Fibroblast of skin of scalp (primary cell): ENCODE measurements at places on chromosomes 16 and 17.
A peak's percentile ranks its signal among the peaks of the same experiment; 100 is the strongest.

DNA sequence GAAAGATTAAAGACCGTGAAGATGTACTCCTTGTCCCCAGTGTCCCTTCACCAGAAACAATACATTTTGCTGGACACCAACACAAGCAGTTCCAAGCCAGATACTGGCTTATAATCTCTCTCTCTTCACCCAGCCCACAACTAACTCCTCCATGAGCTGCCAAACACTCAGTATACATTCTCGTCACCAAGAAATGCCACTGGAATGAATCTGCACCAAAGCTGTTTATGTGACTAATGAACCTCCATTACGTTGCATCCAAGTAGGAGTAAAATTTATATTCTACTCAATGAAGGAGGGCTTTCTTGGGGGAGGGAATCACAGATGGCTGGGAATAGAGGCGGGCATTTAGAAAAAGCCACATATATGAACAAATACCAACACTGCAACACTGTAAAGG is 20.9 kb upstream of the SOX9 start:
- DNase-seq, result no peak

DNA sequence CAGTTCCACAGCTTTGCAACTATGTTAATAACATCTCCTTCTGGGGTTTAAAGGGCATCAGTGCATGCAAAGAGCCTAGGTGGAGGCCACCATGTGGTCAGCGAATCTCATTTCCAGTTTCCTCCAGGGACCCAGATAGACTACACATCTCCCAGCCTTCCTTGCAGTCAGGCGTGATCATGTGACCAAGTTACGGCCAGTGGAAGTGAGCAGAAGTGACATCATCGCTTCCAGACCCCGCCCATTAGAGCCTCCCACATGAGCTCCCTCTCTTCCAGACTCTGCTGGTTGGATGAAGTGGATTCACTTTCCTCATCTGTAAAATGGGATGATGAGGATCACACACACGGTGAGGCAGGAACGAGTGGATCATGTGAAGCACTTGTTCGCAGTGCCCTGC is 27.4 kb upstream of the KDM8 start:
- no peak for DNase-seq

GRCh38 chr16:88489163-88489741 is 36.2 kb downstream of the ZFPM1 start:
- DNase-seq, result no peak

DNA sequence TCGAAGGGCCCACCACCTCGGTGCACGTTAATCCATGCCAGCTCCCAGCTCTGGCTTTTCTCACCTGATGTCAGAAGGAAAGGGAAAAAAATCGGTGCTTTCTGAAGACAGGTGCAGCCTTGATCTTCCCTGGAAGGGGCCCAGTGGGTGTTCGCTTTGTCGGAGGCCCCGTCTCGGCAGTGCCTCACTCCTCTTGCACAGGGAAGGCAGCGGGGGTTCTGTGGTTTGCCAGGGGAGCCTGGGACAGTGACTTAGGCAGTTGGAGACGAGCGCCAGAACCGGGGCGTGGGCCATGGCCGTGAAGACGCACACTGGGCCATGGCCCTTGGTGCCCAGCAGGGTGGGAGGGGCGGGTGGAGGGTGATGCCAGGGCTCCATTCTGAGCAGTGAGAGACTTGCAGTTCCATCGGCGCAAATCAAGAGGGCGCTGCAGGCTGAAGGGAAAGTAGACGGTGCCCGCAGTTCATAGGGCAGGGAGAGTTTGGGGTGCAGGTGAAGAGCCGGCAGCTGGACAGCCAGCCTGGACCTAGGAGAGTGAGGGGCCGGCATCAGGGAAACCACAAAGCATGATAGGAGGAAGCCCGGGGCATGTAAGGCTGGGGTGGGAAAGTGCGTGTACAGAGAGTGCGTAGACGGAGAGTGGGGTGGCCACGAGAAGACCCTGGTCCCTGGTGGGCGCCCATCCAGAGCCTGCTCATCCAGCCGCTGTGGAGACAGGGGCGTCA is 101.3 kb upstream of the CHMP6 start:
- DNase-seq, result no peak

DNA sequence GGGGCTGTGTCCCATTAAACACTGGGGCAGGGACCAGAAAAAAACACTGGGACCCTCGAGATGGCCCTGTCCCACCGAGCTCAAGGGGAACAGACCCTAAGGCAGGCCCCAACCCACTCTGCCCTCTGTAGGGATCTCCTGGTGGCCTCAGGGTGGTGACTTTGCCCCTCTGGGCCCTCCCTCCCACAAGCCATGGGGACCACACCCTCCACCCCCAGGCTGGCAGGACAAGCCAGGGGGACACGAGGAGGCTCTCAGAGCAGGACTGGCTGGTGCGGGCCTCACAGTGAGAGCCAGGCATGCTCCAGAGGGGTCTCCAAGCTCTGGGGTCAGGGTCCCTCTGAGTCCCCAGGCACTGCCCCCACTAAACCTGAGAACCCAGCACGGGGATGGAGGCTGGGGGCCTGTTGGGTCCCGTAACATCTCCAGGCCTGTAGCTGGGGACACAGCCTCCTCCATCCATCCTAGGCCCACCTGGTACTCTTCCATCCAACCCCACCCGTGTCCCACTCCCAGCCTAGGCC is 14.5 kb upstream of the SRRM2 start:
- no peak for DNase-seq

DNA sequence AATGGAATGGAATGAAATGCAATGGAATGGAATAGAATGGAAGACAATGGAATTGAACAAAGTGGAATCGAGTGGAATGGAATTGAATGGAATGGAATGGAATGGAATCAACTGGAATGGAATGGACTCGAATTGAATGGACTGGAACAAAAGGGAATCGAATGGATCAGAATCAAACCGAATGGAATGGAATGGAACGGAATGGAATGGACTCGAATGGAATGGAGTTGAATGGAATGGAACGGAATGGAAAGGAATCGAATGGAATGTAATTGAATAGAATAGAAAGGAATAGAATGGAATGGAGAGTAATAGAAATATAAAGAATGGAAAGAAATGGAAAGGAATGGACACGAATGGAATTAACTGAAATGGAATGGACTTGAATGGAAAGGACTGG is 475.2 kb upstream of the WSB1 start:
- DNase-seq, result no peak

GRCh38 chr17:60077672-60078519 is 825 bp downstream of the HEATR6 start:
- no peak for DNase-seq

GRCh38 chr17:75875940-75876189 is 2.5 kb downstream of the TRIM47 start:
- DNase-seq, result no peak

DNA sequence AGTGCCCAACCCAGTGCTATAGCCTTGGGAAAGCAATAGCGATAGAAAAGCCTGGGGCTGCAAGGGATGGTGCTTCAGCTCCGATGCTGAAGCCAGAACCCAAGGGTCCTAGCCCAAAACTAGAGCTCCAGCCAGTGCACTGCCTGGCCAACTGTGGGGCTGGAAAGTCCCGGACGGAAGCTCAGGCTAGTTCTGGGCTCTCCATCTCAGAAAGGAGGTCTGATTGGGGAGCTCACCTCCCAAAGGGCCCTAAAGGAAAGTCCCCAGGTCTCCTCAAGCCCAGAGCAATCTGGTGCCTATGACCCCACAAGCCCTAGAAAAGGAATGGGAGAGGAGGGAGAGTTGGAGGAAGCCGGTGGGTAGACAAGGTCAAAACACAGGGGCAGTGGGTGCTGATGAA is 2.0 kb upstream of the ABCC3 start:
- DNase-seq, result no peak

GRCh38 chr16:7624871-7625766 is 292.5 kb downstream of the RBFOX1 start:
- no peak for DNase-seq

DNA sequence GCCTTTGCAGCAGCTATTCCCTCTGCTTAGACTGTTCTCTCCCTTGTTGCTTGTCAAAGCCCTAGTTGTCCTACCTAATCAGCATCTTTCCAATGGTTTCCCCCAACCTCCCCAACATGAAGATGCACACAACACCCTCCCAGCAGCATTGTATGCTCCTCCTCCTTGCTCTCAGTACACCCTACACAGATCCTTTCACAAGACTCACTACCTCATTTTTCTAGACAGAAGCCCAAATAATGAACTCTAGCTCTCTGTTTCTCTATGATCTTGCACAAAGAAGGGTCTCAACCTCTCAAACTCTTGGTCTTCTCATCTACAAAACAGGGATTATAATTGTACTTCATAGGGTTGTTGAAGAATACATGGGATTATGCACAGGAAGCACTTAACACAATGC is 19.4 kb downstream of the PSME3IP1 start:
- no peak for DNase-seq

GRCh38 chr17:4310354-4311060 is 46.7 kb upstream of the ANKFY1 start:
- peak; percentile 23 for DNase-seq

GRCh38 chr16:88968589-88969280 is 8.3 kb downstream of the CBFA2T3 start:
- DNase-seq, result no peak

DNA sequence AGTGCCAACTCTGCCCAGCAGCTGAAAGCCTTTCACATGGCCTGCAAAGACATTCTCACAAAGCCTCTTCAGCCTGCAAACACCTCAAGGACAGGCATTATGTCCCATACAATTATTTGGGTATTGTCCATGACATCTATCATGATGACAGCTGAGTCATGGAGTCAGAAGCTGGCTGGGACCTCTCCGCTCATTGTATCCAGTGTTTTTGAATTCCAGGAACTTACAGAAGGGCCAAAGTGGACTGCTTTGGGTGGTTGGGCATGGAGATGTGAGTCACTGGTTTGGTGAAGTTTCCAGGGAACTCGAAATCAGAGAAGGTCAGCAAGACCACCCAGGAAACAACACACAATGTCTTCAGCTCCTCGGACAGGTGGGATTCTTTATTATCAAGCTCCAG is 188.6 kb upstream of the CCL2 start:
- DNase-seq, result no peak

DNA sequence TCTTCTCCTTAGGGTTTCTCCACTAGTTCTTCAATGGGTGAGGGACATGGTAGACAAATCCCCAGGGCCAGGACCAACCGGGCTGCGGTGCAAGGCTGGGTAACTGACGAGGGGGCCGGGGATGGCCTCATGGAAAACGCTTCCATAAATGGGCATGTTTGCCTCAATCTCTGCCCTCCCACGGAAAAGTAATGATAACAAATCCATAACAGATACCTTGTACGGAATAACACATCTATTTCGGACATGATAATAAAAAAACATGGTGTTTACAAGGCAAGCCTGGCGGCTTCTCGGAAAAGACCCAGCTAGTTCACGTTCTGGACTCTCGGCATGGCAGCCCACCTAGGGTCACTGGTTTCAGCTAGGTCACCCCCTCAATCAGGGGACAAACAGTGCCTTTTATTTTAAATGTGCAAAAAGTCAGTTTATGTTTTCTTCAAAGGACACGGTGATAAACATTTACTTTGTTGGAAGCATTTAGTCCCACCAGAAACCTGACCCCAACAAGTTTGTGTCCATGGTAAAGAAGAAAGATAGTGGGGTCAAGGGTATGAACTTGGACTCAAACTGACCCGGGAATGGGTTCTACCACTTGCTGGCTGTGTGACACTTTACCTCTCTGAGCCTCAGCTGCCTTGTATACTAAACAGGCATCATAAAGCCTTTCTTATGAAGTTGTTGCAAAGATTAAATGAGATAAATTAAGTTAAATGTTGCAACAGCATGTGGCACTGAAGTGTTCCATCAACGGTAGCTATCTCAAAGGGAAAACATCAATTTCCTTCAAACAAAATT is 1.7 kb downstream of the MYH11 start:
- no peak for DNase-seq

- DNase-seq, result no peak
Measured at GRCh38 chr16:88479793-88480760, 27.0 kb downstream of the ZFPM1 start.

DNA sequence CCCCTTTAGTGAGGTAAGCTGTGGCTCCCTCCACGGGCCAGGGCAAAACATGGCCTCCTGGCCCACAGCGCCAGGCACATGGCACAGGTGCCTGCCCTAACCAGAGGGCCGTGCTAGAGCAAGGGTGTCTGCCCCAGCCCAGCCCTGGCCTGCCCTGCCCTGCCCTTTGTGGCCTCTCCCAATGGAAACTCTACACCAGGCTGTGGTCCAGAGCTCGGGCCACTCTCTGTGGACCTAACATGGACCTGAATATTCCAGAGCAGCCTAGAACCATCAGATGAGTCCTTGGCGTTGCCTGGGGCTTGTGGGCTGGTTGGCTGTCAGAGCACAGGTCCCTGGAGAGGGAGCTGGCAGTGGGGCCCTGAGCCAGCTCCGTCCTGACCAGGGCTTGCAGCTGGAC is 8.0 kb upstream of the MRPL12 start:
- DNase-seq, result no peak

- no peak for DNase-seq
Measured at GRCh38 chr17:56834380-56835263, 671 bp downstream of the DGKE start.

GRCh38 chr16:49838441-49839016 is 17.4 kb downstream of the ZNF423 start:
- no peak for DNase-seq

DNA sequence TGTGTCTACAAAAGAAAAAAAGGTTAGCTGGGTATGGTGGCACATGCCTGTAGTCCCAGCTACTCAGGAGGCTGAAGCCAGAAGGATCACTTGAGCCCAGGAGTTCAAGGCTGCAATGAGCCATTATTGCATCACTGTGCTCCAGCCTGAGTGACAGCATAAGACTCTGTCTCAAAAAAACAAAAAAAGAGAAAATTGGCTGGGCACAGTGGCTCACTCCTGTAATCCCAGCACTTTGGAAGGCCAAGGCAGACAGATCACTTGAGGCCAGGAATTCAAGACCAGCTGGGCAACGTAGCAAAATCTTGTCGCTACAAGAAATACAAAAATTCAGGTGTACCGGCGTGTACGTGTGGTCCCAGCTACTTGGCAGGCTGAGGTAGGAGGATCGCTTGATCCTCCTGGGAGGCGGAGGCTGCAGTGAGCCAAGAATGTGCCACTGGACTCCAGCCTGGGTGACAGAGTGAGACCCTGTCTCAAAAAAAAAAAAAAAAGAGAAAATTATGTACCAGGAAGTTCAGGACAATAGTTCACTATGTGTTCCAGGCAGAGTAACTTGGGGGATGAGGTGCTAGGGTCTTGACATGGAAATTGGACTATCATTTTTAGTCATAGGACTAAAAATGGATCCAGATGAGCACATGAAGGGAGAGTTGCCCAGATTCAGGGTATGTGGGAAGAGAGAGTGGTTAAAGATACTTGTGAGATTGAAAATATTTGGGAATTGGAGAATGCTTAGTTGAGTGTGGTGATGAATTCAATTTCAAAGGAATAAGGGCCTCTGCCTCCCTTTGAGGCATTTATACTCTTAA is 11.0 kb downstream of the ALDH3A2 start:
- no peak for DNase-seq

DNA sequence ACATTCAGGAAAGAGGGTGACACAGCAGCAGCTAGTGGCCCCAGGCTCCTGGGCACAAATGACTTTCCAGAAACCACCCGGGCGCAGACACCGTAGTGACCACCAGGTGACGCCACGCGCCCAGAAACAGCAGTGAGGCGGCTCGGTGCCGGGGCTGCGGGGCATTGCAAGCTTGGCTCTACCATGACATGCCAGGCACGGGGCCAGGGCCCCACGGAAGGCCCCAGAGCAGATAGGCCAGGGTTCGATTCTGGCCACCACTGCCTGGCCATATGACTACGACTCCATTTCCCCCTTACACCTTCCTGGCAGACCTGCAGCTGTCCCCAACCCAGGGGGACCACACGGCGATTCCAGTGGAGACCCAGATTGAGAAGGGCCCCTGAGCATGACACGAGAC is 6.7 kb downstream of the RHBDF1 start:
- peak; percentile 75 for DNase-seq
